ENCODE measurements at places on chromosomes 1 and 21.
A peak's percentile ranks its signal among the peaks of the same experiment; 100 is the strongest.

DNA sequence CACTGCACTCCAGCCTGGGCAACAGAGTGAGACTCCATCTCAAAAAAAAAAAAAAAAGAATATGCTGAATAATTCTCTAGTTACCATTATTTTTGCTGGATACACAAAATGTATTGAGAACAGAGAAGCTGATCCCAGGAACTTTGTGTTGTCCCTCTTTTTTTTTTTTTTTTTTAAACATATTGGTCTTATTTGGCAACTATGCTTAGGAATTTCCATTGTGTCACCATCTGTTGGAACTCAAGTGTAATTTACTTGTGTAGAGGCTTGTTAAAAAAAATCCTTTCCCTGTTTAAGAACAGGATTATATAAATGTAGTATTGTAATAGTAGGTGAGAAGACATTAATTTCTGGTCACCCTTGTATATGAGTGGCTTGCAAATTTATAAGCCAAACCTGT is 28.6 kb downstream of the CAMSAP2 start:
- DNase-seq, result no peak

DNA sequence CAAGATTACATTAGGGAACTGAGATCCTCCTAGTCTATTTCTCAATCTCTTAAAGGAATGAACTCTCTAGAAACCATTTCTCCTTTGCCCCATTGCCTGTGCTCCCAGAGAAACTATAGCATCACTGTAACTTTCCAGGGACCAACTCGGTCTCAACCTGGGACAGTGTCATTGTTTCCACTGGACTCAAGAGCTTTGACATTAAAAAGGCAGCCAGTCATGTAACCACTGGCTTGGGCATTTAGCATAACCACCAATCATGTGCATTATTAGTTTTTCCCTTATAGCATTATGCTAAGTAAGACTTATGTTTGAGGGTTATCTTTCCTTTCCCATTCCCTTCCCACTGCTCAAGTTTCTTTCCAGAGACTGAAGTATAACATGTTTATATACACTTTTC is 18.2 kb downstream of the TEX38 start:
- no peak for DNase-seq

- DNase-seq, result no peak
Observed at GRCh38 chr1:87305151-87305550, 23.5 kb upstream of the LMO4 start.

DNA sequence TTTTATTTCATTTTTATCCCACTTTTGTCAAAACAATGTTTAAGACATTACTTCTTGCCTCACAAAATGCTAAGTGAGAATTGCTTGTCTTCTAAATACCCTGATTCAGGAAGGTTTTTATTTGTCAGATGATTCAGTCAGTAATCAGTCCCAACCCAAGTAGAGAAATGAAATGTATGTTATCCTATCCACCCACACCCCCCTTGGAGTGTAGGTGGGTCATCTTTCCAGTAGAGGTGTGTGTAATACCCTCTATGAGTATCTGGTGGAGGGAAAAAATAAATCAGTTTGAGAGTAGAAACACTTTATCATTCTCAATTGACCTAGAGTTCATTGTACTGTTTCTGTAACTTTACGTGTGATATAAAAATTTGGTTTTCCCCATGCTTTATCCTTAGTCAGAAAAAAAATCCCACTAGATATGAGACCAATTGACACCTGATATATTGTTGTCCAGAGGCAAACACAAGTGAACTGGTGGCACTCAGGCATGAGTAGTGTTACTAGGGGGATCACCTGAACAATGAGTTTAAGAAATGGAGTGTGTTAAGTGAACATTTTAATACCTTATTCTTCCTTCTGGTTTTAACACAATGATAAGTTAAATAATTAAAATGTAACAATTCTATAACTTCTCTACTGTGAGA is 153.8 kb upstream of the C1orf105 start:
- DNase-seq, result no peak

GRCh38 chr21:38244885-38245869 is 11.6 kb upstream of the KCNJ15 start:
- DNase-seq, result peak; percentile 67

DNA sequence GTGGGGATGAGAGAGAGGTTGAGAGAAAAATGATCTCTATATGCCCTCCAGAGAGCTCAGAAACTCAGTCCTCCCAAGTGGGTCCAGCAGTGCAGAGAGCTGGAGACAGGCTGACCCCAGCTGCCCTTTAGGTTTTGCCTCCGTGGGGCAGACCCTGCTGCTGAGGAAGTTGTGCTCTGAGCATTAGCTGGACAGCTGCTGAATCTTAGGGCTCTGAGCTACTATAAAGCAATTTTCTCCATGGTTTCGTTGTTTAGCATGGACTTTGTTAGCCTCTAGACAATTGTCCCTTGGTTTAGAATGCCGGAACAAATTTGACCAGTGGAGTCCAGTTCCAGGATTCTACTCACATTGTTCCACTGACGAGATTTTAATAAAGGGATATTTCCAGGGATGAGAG is 22.1 kb downstream of the BATF3 start:
- no peak for DNase-seq

- DNase-seq, result no peak
Observed at GRCh38 chr21:17757671-17758070, 61.5 kb downstream of the C21orf91 start.

DNA sequence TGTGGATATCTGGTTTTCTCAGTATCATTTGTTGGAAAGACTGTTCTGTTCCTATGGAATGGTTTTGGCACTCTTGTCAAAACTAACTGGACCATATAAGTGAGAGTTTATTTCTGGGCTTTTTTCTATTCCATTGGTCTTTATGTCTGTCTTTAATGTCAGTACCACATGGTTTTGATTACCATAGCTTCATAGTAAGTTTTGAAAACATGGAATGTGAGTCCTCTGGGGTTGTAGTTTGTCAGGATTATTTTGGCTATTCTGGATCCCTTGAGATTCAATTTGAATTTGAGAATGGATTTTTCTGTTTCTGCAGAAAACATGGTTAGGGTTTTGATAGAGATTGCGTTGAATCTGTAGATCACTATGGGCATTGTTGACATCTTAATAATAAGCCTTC is 107.9 kb downstream of the ZFYVE9 start:
- DNase-seq, result no peak

DNA sequence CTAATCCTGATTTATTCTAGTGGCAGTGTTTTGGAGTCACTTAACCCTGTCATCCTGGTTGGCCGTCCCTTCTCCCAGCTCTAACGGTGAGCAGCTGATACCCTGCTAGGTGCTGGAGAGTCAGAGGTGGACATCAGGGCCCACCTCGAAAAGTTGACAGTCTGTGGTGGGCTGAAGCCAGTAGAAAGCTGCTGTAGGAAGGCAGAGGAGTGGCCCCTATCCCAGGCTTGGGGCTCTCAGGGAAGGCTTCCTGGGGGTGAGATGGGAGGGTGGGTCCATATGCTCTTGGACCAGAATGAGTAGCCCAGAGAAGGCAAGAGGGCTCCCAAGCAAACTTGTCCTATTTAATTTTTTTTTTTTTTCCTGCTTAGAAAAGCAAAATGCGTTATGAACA is 475 bp upstream of the RPL5 start:
- no peak for DNase-seq

DNA sequence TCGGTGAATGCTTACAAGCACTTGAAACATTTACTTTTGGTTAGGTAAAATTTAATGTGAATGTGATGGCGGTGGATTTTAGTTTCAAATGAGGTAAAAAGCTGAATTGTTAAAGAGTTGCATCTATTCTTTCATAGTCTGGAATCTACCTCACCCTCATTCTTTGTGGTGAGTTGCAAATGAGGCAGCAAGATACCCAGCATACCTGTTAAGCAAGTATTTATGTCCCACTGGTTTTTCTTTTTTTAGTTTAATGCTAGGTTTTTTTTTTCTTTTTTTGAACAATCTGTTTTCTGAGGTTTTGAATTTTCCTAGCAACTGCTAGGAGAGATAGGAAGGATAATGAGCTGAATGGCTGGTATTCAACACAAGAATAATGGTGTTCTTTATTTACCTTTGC is 127.9 kb upstream of the CACYBP start:
- DNase-seq, result no peak

DNA sequence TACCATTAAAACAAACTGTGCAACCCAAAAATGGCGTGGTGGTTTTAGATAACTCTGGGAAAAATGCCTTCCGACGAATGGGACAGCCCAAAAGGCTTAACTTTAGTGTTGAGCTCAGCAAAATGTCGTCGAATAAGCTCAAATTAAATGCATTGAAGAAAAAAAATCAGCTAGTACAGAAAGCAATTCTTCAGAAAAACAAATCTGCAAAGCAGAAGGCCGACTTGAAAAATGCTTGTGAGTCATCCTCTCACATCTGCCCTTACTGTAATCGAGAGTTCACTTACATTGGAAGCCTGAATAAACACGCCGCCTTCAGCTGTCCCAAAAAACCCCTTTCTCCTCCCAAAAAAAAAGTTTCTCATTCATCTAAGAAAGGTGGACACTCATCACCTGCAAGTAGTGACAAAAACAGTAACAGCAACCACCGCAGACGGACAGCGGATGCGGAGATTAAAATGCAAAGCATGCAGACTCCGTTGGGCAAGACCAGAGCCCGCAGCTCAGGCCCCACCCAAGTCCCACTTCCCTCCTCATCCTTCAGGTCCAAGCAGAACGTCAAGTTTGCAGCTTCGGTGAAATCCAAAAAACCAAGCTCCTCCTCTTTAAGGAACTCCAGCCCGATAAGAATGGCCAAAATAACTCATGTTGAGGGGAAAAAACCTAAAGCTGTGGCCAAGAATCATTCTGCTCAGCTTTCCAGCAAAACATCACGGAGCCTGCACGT is 82.1 kb downstream of the PRDM2 start:
- no peak for DNase-seq

- no peak for DNase-seq
Observed at GRCh38 chr1:232904566-232904965, 45.8 kb upstream of the NTPCR start.

GRCh38 chr1:218705911-218706893 is 361.1 kb downstream of the TGFB2 start:
- no peak for DNase-seq

DNA sequence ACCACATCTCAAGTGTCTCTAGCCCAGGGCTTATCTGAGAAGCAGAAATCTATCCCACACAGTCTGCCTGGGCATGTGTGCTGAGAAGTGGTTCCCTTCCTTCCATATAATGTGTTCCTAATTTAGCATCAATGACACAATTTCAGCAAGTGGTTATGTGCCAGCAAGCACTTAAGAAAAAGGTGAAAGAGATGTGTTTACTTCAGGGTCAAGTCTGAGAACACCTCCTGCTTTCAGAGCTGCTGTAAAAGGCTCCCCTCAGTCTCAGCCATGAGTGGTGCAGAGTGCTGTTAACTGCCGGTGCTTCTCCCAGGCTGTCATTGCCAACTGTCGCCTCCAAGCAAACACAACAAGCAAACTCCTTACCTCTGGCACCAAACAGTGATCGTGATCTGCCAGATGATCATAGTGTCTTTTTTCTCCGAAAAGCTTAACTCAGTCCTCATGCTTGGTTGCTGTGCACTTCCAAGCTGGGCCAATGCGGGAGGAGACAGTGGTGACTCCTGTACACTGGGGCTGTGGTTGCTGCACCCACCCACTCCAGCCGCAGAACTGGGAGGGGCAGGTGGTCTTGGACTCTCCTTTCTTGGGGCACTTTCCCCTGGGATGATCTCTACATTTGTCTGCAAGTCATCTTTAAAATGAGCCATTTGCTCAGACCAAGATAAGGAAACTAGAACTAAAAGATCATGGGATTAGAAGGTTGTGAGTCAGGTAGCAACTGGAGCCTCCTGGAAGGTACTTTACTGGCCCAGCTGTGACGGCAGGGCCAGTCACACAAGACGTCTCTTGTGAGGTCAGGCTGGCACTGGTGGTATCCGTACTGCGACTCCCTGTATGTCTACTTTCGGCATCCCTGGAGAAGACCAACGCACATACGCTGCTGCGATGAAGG is 32.4 kb downstream of the ATP1A1 start:
- no peak for DNase-seq

- DNase-seq, result no peak
Observed at GRCh38 chr1:207002724-207003146, 29.8 kb downstream of the C1orf116 start.

GRCh38 chr1:53090227-53091147 is 28.5 kb downstream of the PODN start:
- DNase-seq, result no peak

Data from activated naive CD8-positive, alpha-beta T cell treated with anti-CD3 and anti-CD28 coated beads for 36 hours (primary cell).